A549 treated with Hydrocortisone at 1 μM for 4 hours (cell line): ENCODE measurements at places on chromosomes 6 and 20. TPM values are rescaled to one million over a fixed set of nuclear protein-coding genes. Genes with fewer than 3 reads are reported as not detected.

RIMS4 gene
- total RNA-seq = 1.5 to 2.0 TPM (median 1.8 TPM) in 5 replicates

CCR6 gene
- 0.09 TPM in 1 of 5 replicates, not detected in the others for total RNA-seq

BPIFA1 gene
- total RNA-seq = not detected in 5 replicates

MLIP gene
- not detected in 5 replicates for total RNA-seq

TSBP1 gene
- not detected in 5 replicates for total RNA-seq

RSPH4A gene
- total RNA-seq = 0.09 to 0.20 TPM (median 0.18 TPM) in 5 replicates

LYRM2 gene
- total RNA-seq = 28.9 to 38.9 TPM (median 29.9 TPM) in 5 replicates

DACT2 gene
- total RNA-seq = 0.06 to 0.14 TPM (median 0.12 TPM) in 5 replicates

FHL5 gene
- not detected in 5 replicates for total RNA-seq

SLC16A10 gene
- total RNA-seq = 0.29 to 0.70 TPM (median 0.53 TPM) in 5 replicates

IL20RA gene
- 0.02 to 0.15 TPM (median 0.05 TPM) in 3 of 5 replicates, not detected in the others for total RNA-seq

NKAIN4 gene
- 4.3 to 6.9 TPM (median 5.0 TPM) in 5 replicates for total RNA-seq

MANEA gene
- 2.0 to 4.1 TPM (median 3.6 TPM) in 5 replicates for total RNA-seq

PFDN4 gene
- 39.7 to 58.9 TPM (median 44.8 TPM) in 5 replicates for total RNA-seq

OR12D2 gene
- not detected in 5 replicates for total RNA-seq

IP6K3 gene
- 1.3 to 1.8 TPM (median 1.6 TPM) in 5 replicates for total RNA-seq

NANP gene
- 6.0 to 9.7 TPM (median 7.6 TPM) in 5 replicates for total RNA-seq

OR10C1 gene
- not detected in 5 replicates for total RNA-seq

STX11 gene
- total RNA-seq = 1.9 to 2.7 TPM (median 2.2 TPM) in 5 replicates

PTPN1 gene
- 49.0 to 62.8 TPM (median 52.8 TPM) in 5 replicates for total RNA-seq

GGTLC1 gene
- total RNA-seq = not detected in 5 replicates

CLVS2 gene
- total RNA-seq = 0.08 to 0.26 TPM (median 0.17 TPM) in 5 replicates

SIM1 gene
- not detected in 5 replicates for total RNA-seq

HRH3 gene
- not detected in 5 replicates for total RNA-seq

LAMA4 gene
- total RNA-seq = 1.1 to 1.5 TPM (median 1.3 TPM) in 5 replicates

RAB44 gene
- 0.02 to 0.07 TPM (median 0.05 TPM) in 3 of 5 replicates, not detected in the others for total RNA-seq

LINC00237 gene
- not detected in 5 replicates for total RNA-seq

EYA2 gene
- total RNA-seq = 2.0 to 2.6 TPM (median 2.4 TPM) in 5 replicates

TJAP1 gene
- 17.8 to 19.6 TPM (median 18.8 TPM) in 5 replicates for total RNA-seq

CALHM6 gene
- total RNA-seq = not detected in 5 replicates

CAGE1 gene
- not detected in 5 replicates for total RNA-seq

PAQR8 gene
- total RNA-seq = 0.95 to 1.3 TPM (median 1.3 TPM) in 5 replicates

PPP1R3G gene
- 1.9 to 2.2 TPM (median 2.1 TPM) in 5 replicates for total RNA-seq

TINAG gene
- not detected in 5 replicates for total RNA-seq

HAO1 gene
- total RNA-seq = not detected in 5 replicates

NRSN1 gene
- not detected in 5 replicates for total RNA-seq

SYNJ2 gene
- total RNA-seq = 42.5 to 50.5 TPM (median 49.1 TPM) in 5 replicates

ID1 gene
- 338 to 530 TPM (median 447 TPM) in 5 replicates for total RNA-seq

ATP6V1G2 gene
- total RNA-seq = 0.46 to 0.93 TPM (median 0.67 TPM) in 5 replicates

RIPPLY2 gene
- 0.32 to 0.58 TPM (median 0.39 TPM) in 5 replicates for total RNA-seq

ARMH2 gene
- not detected in 5 replicates for total RNA-seq
